ENCODE measurements at places on chromosomes 11 and 22. TPM values are rescaled to one million over a fixed set of nuclear protein-coding genes. Genes with fewer than 3 reads are reported as not detected.

OR51S1 gene
- not detected for total RNA-seq

P2RX6 gene
- 2.1 TPM for total RNA-seq

PATE2 gene
- total RNA-seq = not detected

DGCR8 gene
- total RNA-seq = 12.8 TPM

Data from epithelial cell of alveolus of lung (primary cell).